ENCODE measurements at places on chromosomes 12 and 14.

DNA sequence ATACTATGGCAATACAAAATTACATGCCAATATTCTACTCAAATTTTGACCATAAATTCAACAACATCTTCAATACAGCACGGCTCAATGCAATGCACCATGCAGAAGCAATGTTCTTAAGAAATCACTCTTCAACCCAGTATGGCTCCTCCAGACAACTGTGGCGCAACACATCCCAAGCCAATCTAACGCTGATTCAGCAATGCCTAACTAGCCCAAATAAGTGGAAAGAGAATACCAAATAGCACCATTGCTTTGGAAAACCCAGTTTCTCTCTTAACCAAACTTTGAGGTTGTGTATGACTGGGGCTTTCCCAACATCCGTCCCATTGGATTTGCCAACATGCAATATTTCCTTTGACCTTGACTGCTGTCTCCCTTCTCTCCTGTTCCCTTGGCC is 211.1 kb upstream of the TBX3 start:
- no peak for DNase-seq

DNA sequence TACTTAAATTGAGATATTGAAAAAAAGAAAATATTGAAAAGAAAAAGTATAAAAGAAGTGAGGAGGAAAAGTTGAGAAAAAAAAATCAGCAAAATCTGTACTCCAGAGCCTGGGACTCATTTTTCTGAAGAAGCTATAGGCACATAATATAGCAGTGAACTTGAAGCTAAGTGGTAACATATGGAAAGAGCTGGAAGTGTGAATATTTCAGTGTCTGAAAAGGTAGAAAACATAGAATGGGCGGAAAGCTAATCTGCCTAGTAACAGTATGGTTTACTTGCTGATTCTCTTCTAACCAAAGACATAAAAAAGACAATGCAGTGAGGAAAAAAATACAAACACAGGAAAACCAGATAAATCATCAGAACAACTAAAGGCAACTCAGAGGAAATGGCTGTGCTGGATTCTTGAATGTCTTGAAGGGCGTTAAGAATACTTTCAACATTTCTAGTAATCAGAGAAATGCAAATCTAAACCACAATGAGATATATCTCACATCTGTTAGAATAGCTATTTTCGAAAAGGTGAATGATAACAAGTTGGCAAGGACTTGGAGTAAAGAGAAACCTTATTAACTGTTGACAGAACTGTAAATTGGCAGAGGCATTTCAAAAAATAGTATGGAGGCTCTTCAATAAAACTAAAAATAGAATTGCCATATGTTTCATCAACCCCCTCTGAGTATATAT is 784.6 kb downstream of the LRFN5 start:
- no peak for DNase-seq

DNA sequence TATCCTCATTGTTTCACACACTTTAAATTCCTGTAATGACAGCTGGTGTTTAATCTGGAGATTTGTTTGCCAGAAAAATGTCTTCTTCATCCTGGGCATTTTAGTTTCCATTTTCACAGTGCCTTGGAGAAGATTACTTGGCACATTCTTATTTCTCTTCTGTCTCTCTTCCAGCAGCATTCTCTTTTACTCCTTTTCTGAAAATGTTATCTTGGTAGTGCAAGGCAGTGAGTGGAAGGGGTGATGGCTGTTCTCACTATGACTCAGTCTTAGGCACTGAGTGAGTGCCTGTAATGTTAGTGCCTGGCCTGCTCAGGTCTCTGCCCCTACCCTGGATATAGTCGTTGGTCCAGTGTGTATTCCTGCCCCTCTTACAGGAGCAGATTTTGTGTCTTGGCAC is 13.1 kb downstream of the CLECL1 start:
- no peak for DNase-seq

- no peak for DNase-seq
Measured at GRCh38 chr14:57822081-57822480, 43.8 kb downstream of the SLC35F4 start.

DNA sequence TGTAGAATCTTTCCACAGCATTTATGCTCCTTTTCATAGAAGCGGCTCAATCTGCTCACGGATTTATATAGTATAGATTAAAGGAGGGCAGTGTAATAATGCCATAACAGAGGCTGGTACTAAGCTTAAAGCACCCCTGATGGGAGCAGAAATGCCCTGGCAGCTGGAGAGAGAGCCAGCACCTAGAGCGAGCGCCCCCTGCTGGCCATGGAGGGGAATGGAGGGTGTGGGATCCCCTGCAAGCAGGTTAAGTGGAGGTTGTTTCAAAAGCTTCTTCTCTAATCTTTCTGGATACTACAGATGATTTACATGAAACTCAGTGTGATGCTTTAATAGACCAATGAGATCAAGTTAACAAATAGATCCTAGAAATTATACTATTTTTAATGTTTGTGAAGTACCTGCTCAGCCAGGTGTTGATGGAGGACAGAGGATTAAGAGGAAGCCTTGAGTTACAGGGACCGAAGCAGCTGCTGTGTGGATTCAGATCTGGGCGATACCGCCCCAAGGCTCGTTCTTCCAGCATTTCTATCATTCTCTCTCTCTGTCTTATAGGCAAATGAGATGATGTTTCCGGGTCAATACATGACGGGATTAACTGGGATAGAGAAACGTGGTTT is 1519.3 kb upstream of the TMEM132C start:
- peak; percentile 28 for DNase-seq

GRCh38 chr12:122123051-122123760 is 44.6 kb downstream of the MLXIP start:
- peak; percentile 49 for DNase-seq

DNA sequence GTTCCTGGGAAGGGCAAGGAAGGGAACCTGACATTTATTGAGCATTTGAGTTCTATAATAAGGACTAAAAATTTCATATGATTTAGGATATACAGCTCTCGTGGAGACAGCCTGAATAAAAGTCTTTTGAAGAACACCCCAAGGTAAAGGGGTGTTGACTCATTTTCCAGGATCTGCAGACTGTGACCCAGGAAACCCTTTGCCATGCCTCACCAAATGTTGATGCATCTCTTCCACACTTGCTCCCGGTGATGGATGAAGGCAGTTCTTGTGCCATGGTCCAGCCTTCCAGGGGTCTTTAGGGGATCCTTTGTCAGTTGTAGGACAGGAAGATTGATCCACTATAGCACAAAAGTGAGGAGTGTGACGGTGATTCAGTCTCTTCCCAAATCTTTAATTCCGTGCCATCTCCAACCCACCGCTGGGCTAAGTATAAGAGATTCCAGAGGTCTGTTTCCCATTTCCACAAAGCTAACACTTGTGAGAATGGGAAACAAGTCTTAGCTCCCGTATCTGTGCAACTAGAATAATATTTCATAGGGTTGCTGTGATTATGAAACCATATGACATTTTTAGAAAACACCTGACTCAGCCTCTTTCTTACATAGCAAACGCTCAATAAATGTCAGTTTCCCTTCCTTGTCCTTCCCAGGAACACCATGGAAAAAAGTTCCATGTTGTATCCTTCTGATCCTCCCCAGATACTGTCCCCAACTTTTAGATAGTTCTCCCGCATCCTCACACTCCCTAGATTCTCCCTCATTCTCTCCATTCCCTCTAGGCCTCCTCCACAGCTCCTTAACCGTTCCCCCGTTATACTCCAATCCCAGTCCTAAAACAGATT is 836 bp downstream of the AAAS start:
- DNase-seq: no peak

DNA sequence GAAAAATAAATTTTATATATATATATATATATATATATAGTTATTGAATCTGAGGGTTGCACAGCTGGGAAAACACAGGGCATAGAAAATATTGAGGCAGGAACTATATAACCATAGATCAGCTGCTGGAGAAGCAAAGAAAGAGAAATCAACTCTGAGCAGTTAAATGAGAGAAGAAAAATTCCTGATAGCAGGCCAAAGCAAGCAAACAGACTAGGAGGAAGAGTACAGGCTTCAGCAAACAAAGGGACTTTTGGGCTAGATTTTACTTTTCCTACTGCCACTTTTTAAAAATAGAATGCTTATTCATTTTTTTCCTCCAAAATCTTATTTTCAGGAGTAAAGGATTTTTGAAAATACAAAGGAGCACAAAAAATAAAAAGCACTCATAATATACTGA is 216.0 kb upstream of the PRKD1 start:
- no peak for DNase-seq

GRCh38 chr14:75426332-75427125 is 1.3 kb upstream of the JDP2 start:
- no peak for DNase-seq

- no peak for DNase-seq
Measured at GRCh38 chr12:24553259-24553658, 395.6 kb downstream of the BCAT1 start.

- no peak for DNase-seq
Measured at GRCh38 chr14:94395888-94396574, 7.6 kb upstream of the SERPINA1 start.

GRCh38 chr12:6374028-6374785 is 1.2 kb downstream of the SCNN1A start:
- no peak for DNase-seq

DNA sequence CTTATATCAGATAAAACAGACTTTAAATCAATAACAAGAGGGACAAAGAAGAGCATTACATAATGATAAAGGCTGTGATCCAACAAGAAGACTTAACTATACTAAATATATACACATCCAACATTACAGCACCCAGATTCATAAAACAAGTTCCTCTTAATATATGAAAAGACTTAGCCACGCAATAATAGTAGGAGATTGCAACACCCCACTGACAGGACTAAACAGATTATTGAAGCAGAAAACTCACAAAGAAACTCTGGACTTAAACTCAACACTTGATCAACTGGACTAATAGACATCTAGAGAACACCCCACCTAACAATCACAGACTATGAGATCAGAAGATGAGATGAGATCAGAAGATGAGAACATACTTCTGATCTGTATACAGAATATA is 5.7 kb upstream of the CLEC14A start:
- DNase-seq: no peak

- DNase-seq: no peak
Measured at GRCh38 chr14:104751539-104752422, 1.2 kb upstream of the SIVA1 start.

DNA sequence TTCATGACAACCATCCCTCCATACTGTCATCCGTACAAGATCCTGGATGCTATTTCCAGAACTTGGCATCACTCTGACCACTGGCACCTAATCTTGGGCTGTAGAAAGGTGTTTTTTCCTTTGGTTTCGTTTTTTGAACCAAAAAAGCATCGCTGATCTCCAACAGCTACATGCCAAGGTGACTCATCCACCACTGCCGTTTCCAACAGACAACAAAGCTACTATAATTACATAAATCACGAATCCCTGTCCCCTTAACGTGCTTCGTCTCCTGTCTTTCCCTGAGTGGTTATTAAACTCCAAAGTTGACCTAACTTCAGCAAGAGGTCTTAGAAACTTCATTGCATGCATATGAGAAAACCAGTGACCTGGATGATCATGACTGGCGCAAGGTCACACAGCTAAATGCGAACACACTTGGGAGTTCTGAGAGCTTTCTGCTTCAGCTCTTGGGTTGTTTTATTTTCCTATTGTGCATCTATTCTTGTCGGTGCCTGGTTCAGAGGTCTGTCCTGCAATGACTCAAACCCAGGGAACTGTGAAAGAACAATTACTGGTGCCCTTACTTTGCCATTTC is 99.9 kb downstream of the PPM1H start:
- DNase-seq: no peak

- DNase-seq: no peak
Measured at GRCh38 chr14:101176535-101177205, 273.1 kb upstream of the RTL1 start.

GRCh38 chr12:54160089-54160488 is 28.7 kb downstream of the SMUG1 start:
- no peak for DNase-seq

GRCh38 chr12:105548626-105549025 is 218.1 kb downstream of the C12orf75 start:
- DNase-seq: no peak

DNA sequence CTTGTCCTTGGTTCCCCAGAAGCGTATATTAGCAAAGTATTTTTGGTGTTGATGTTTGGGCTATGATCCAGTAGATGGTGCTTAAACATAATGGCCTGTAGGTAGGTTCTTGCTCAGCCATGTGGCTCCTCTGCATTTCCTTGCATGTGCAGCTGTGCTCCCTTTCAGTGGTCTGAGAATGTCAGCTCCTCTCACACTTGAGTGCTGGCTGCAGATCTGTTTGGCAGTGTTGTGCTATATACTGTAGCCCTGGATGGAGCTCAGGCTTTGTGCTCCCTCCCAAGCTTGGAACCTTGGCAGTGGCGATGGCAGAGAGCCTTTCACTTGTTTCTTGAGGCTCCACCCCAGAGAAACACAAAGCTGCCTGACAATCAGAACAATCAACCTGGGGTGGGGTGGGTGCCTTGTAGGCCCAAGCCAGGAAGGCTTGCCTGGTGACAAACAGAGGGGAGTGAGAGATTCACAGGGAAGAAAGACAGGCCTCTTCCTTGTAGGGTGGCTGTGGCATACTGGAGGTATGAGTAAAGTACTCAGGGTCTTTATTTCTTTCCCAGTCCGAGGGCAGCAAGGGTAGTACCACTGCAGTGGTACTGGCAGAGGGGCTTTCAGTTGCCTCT is 255.3 kb downstream of the RAD51B start:
- no peak for DNase-seq

GRCh38 chr14:30234966-30235365 is 307.3 kb upstream of the PRKD1 start:
- no peak for DNase-seq

DNA sequence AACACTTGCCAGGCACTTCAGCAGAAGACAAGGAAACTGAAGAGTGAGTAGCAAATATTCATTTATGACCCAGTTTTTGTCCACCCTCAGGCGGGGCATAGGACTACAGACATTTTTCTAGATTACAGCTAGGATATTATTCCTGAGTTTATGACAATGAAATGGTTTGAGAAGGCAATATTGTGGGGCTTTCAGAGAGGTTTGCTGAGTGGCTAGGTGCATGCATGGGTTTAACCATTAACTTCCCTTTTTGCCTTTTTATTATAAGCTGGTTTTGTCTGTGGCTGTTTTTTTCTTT is 104.0 kb upstream of the BCAT1 start:
- no peak for DNase-seq

- DNase-seq: no peak
Measured at GRCh38 chr14:75456069-75456996, 28.5 kb downstream of the JDP2 start.

- DNase-seq: no peak
Measured at GRCh38 chr12:49507139-49507538, 31.7 kb upstream of the KCNH3 start.

DNA sequence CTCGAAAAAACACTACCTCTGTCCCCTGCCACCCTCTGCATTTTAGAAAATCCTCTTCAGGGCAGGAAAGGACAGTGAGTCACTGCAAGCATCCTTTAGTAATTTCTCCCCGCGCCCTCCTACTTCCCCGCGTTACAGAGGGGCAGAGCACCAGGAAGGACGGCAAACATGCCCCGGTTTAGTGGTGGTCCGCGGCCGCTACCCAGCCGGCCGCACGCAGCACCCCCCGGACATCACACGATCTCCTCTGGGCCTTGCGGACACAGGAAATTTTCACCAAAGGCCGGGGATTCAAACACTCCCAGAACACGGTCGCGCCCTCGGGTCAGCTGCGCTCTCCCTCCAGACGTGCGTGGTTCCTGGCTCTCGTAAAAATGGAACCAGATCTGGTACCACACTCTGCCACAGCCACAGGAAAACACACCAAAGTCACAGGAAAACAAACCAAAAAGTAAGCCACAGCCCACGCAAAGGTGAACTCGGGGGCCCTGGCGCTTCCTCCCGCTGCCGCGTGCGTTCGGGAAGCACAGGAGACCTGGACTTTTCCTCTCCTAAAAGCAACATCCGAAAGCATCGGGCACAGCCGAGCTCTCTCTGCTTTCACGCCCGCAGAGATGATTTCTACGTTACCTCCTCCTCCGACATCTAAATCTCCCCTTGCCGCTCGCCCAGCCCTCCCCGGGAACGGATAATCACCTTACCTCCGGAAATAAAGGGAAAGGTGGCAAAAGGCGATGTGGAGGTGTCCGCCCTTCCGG is 839 bp downstream of the SLC38A1 start:
- peak; percentile 7 for DNase-seq

All from stimulated activated CD8-positive, alpha-beta memory T cell treated with anti-CD3 and anti-CD28 coated beads, Interleukin-4, amount 100 ng/mL, for 24 hours (primary cell).